Natural killer cell (primary cell): ENCODE measurements at places on chromosomes 4 and X. TPM values are rescaled to one million over a fixed set of nuclear protein-coding genes. Genes with fewer than 3 reads are reported as not detected.

DNA sequence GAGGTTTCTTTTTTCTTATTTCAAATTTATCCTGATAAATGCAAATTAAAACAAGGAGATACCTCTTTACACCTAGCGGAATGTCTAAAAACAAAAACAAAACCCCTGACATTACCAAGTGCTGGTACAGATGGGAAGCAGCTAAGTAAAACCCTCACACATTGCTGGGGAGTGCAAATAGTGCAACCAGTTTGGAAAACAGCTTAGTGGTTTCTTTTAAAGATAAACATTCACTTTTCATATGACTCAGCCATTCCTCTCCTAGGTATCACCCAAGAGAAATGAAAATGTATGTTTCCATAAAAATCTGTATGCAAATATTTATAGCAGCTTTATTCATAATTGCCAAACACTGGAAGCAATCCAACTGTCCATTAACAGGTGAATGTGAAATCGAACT, 84.1 kb upstream of the HELT start:
- no peak for DNase-seq
- no peaks in the 10 kb centered on the region for H3K4me1 ChIP-seq
- no peaks in the 10 kb centered on the region for H3K36me3 ChIP-seq

- H3K4me3 ChIP-seq = no peak overlapping the region
- no peak overlapping the region for H3K27ac ChIP-seq
- H3K4me1 ChIP-seq = no peaks in the 10 kb centered on the region
- H3K27me3 ChIP-seq = peaks cover 3% of the 10 kb centered on the region
Observed at GRCh38 chr4:148430854-148431253, 11.4 kb downstream of the NR3C2 start.

DNA sequence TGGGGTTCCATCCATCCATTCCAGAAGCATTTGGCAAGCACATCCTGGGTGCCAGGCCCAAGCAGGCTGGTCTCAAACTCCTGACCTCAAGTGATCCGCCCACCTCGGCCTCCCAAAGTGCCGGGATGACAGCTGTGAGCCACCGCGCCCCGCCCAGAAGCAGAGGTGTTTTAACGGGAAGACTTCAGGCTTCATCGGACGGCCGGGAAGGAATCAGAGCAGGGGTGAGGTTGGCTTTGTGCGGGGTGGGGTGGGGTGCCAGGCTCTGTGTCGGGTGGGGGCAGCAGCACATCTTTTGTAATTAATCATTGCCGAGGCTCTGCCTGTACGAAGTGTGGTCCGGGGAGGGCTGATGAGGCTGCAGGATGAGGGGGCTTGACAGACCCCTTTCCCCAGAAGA, 5.1 kb upstream of the SLC25A6 start:
- H3K36me3 ChIP-seq = peaks cover 10% of the 10 kb centered on the region
- no peak for DNase-seq
- H3K4me1 ChIP-seq = peaks cover 7% of the 10 kb centered on the region
- no peak overlapping the region for H3K27ac ChIP-seq
- no peak overlapping the region for H3K4me3 ChIP-seq

DNA sequence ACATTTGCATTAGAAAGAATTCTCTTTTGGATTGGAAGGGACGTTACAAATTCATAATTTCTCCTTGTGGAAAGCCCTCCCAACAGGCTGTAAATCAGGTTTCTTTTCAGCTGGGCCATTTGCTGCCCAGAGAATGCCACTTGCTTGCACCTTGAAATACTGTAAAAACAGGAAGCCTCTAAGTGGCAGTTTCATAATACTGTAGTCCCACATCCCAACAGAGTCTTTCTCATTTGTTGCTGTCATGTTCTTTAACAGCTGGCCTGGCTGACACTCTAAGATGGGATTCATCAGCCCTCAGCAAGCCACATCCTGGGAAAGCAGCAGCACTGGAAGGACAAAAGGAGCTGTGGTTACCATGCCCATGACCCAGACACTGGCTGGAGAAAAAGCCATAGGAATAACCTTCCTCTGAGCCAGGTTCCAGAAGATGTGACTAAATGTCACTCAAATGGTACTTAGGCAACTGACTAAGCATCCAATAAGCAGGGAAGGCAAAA, 221.9 kb upstream of the MBNL3 start:
- no peak for DNase-seq
- no peaks in the 10 kb centered on the region for H3K27me3 ChIP-seq
- no peak overlapping the region for H3K4me3 ChIP-seq
- H3K36me3 ChIP-seq = no peaks in the 10 kb centered on the region
- no peaks in the 10 kb centered on the region for H3K4me1 ChIP-seq

DNA sequence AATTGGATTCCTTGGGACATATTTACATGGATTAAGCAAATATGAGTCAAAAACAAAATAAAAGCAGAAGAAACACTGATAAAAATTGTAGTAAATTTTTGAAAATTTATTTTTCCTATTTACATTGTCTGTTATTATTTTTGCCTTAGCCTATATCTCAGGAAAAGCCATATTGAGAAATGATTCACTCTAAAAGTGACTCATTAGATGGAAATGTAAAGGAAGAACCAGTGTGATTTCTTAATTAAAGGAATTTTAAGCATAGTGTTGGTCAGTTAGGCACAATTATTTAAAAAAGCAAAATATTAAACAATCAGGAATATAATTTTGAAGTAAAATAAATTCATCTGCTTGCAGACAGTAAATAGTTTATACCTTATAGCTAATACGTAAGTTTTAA, 167.4 kb upstream of the NAP1L5 start:
- no peaks in the 10 kb centered on the region for H3K27me3 ChIP-seq
- H3K36me3 ChIP-seq = no peaks in the 10 kb centered on the region
- no peak overlapping the region for H3K4me3 ChIP-seq
- no peak overlapping the region for H3K27ac ChIP-seq
- no peaks in the 10 kb centered on the region for H3K4me1 ChIP-seq

The UCP1 gene
- not detected for total RNA-seq

The UGT2B11 gene
- not detected for total RNA-seq

- no peak overlapping the region for H3K27ac ChIP-seq
- H3K27me3 ChIP-seq = no peaks in the 10 kb centered on the region
- no peak for DNase-seq
- H3K36me3 ChIP-seq = no peaks in the 10 kb centered on the region
- no peak overlapping the region for H3K4me3 ChIP-seq
Observed at GRCh38 chrX:440636-441035, 53.9 kb upstream of the PPP2R3B start.
